Stimulated activated CD4-positive, alpha-beta T cell treated with anti-CD3 and anti-CD28 coated beads, TNF-alpha, amount 100 ng/mL, for 1 hour (primary cell): ENCODE measurements at places on chromosomes 4 and X.

GRCh38 chrX:4150259-4150658, 436.8 kb upstream of the PRKX start:
- DNase-seq: no peak

DNA sequence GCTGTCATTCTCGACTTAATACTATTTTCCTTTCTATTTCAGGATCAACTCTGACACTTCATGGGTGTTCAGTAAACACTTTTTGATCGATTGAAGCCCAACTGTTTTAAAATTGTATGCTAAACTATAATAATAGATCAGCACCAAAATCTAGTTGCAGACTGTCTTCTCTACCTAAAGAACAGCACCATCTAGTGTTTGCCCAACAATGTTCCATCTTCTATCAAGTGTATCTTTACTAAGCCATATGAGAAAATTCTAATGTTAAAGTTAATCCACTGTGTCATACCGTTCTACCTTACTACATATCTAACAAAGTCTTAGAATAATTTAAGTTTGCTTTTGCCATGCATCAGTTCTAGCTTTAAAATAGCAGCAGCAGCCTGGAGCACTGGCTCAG, 113.0 kb upstream of the PRDX4 start:
- no peak for DNase-seq

GRCh38 chr4:40121515-40121914, 64.9 kb downstream of the N4BP2 start:
- no peak for DNase-seq

DNA sequence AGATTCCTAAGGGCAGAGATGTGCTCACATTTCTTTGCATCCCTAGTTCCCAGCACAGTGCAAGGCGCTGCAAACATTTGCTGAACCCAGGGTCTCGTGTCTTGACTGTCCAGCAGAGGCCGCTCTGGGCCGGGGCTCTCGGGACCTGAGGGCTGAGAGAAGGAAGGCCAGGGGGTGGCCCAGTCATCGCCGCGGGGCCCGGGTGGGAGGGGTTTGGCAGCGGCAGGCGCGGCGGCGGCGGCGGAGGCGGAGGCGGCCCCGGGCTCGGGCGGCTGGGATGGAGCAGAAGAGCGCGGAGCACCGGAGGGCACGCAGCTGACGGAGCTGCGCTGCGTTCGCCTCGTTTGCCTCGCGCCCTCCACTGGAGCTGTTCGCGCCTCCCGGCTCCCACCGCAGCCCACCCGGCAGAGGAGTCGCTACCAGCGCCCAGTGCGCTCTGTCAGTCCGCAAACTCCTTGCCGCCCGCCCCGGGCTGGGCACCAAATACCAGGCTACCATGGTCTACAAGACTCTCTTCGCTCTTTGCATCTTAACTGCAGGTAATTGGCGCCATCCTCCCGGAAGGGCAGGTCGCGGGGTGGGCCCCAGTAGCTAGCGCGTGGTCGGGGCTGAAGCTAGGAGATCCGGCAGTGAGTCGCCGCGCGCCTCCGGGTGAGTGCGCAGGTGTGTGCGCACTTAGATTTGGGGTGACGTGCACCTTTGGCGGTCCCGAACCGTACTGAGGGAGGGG, at the start of gene PARM1:
Gene PARM1 (plus strand): TSS at position 285 of the 730 bp plus-strand sequence. CDS start 212 bp downstream, at position 497.
- no peak for DNase-seq

- no peak for DNase-seq
Measured at GRCh38 chr4:176814770-176815169, 22.0 kb upstream of the VEGFC start.

- DNase-seq: no peak
Measured at GRCh38 chr4:10577508-10578426, 106.8 kb downstream of the CLNK start.
